Endothelial cell of umbilical vein (primary cell): ENCODE measurements at places on chromosomes 1 and 21. TPM values are rescaled to one million over a fixed set of nuclear protein-coding genes. Genes with fewer than 3 reads are reported as not detected.

DNA sequence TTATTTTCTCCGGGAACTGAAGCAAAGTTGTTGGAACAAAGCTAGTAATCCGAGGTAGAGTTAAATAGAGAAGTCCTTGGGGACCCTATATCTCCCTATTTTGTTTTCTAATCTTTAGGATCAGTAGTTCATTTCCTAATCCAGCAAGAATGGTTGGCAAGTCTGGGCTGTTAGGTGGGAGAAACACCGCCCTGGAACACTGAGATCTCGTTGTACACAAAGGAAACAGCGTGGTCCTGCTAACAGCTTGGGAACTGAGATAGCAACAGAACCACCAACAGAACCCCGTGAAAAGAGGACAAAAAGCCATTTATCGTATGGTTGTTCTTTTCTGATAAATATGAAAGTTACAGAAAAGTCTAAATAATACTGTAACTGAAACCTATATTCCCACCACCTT lies 121.9 kb upstream of the CDC42BPA start:
- no peak overlapping the region for H3K4me3 ChIP-seq
- no peak overlapping the region for H3K27ac ChIP-seq
- DNase-seq: peak; percentile 62

DNA sequence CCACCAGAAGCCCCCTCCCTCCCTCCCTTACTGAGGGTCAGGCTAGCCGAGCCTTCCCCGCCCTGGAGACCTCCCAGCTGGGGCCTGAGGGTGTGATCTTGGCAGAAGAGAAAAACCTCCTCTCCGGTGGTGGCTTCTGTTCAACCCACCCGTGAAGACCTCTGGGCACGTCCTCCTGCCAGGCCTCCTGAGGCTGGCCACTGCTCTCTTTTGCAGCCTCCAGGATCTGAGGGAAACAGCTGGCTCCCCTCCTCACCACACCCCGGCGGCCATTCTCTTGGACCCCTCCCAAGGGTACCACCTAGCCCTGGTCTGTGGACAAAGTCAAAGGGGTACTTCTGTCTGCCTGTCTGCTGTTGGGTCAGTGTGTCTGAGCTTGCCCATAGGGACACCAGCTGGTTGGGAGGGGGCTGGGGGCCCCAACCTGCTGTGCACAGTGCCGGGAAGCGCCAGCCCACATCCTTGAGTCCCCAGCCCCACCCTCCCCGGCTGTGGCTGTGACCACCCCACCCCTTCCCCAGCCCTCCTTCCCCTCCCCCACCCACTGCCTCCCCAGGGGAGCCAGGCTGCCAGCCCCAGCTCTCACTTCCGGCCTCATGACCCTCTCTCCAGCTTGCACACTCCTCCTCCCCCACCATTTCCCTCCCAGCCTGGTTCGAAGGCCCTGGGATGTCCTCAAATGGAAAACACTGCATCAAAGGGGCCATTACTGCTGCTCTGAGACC lies 48.1 kb downstream of the AHDC1 start:
- H3K27ac ChIP-seq: no peak overlapping the region
- no peak for DNase-seq
- no peak overlapping the region for H3K4me3 ChIP-seq
- peaks cover 10% of the 10 kb centered on the region for H3K4me1 ChIP-seq

- H3K27me3 ChIP-seq: no peaks in the 10 kb centered on the region
- DNase-seq: no peak
- no peaks in the 10 kb centered on the region for H3K4me1 ChIP-seq
- no peak overlapping the region for H3K4me3 ChIP-seq
- H3K27ac ChIP-seq: no peak overlapping the region
Observed at GRCh38 chr1:163842571-163842970, 520.8 kb downstream of the NUF2 start.

GRCh38 chr1:160209321-160210046 lies 4.3 kb downstream of the PEA15 start:
- no peak for DNase-seq
- H3K4me3 ChIP-seq: no peak overlapping the region
- H3K36me3 ChIP-seq: peaks cover 35% of the 10 kb centered on the region
- H3K27me3 ChIP-seq: no peaks in the 10 kb centered on the region

OR2M7 gene
- polyA plus RNA-seq: not detected in 2 replicates
